ENCODE measurements at places on chromosomes 3 and 15.

DNA sequence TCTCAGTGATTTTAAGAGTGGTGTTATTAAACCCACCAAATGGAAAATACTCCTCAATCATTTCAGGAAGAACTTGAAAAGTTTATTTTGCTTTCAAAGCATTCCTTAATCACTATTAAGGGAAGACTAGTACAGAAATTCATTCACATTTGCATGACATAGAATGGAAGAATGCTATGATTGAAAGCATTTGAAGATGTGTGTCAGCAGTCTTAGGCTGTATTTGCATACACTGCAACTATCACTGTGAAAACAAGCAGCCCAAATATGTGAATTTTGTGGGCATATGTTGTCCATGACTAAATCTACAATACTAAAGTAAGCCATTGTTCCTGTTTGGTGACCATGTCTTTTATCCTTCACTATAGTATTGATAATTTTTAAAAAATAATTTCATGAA lies 95.8 kb downstream of the CNTN3 start:
- no peak for DNase-seq

- DNase-seq: no peak
Observed at GRCh38 chr3:126474498-126475412, 936 bp downstream of the ZXDC start.

DNA sequence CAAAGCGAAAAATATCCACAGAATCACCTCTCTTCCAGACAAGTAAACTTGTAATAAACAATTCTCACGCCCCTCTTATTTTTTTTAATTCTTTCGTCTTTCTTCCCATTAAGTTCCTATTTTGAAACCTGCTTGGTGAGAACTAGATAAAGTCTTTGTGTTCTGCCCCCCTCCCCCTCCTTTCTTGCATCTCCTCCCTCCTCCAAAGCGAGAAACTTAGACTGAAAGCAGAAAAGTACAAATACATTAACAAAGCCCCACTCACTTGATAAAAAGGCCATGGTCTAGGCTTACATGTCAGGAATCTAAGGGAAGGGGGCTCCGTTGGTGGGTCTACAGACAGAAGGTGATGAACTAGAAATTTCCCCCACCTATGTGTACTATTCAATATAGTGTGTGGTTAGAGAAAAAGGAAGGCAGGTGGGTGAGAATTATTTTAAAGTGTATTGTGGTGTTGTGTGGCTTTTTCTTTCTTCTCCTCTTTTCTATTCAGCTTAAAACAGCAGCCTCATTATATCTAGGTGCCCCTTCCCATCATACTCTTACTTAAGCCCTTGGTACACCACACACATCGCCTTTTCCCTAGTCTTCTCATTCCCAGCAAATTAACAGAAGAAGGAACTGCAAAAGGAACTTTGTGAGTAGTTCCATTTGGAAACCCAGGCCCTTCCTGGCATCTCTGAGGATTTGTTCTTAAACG lies 215.3 kb downstream of the MEIS2 start:
- DNase-seq: no peak

DNA sequence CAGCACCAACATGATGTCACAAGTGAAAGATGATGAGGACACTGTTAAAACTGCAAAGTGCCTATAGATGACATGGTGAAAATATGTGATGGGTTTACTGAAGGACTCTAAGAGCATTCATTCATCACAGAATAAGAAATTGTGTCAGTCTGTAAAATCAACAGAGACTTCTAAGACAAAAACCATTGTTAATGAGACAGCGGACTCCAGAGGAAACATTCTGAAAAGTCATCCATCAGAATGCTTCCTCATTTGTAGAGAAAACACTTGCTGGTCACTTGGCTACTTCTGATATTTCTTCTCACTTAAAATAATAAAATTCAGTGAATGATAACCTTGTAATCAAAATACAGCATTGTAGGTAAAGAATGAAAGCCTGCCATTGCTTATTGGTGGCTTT lies 7.3 kb downstream of the PLSCR4 start:
- DNase-seq: no peak

DNA sequence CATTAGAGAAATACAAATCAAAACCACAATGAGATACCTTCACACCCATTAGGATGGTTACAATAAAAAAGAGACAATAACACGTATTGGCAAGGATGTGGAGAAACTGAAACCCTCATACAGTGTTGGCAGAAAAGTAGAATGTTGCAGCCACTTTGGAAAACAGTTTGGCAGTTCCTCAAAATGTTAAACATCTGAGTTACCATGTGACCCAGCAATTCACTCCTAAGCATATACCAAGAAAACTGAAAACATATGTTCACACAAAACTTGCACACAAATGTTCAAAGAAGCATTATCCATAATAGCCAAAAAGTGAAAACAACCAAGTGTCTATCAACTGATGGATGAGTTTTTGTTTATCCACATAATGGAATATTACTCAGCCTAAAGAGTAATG lies 166.9 kb upstream of the FAM3D start:
- DNase-seq: no peak

DNA sequence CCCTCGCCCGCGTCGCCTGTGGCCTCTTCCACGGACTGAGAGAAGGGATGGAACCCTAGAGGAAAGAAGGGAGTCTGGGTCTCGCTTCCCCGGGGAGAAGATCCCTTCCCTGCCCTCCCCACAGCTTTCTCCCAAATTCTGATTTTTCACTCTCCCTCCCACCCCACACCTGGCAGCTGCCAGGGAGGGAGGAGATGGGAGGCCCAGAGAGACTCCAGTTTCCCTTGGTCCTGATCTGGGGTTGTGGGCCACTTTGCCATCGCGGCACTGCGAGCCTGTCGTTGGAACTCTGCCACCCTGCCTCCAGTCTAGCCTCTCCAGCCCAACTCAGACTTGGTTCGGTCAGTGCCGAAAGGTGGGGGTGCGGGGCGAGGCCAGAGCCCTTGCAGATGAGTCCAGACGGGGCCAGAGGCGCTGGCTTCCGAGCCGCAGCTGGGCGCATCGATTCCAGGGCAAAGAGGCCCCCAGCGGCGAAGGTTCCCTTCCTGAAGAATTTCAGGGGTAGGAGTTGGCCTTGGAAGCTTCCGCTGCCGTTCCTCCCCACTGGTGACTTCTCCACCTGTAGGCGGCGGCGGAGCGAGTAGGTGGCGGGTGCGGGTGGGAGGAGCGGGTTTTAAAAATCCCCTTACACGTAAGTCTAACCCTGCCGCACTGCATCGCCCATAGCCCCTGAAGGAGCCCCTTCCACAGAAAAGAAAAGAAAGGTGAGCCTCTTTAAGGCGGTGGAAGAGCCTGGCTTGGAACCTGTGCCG lies 5.2 kb downstream of the WNT5A start:
- no peak for DNase-seq

DNA sequence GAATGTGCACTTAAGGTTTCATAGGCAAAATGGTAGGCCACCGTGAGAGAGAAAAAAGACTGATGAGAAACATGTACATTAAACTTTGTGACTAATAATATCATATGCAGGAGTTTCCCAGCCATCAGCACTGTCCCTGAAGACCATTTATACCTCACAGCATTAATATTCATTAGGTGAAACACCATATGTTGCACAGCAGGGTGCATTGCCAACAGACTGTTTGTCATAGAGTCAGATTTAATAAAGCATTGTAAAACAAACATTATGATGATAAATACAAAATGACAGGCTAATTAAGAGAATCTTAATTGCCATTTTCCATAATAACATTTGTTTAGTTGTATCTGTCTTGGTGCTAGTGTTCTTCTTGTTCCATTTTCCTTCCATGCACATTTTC lies 578.3 kb downstream of the EPHA3 start:
- no peak for DNase-seq

DNA sequence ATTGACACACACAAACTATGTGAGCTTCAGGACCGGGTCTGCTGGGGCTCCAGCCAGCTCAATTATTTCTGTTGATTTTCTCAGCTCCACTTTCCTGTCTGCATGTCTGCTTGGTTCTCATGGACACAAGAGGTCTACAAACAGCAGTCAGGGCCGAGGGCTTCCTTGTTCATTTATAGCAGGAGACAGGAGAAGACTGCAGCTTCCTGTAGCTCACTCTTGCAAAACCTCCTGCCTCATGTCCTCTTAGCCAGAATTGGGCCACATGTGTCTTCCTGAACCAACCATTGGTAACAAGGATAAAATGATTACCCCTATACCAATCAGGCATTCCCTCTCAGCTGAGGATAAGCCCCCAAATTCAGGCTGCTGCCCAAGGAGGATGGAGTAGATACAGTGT lies 182.8 kb downstream of the TLE3 start:
- no peak for DNase-seq

- DNase-seq: no peak
Observed at GRCh38 chr15:101108461-101108775, 143.4 kb downstream of the CHSY1 start.

- DNase-seq: no peak
Observed at GRCh38 chr15:62895139-62895866, 147.2 kb upstream of the TPM1 start.

DNA sequence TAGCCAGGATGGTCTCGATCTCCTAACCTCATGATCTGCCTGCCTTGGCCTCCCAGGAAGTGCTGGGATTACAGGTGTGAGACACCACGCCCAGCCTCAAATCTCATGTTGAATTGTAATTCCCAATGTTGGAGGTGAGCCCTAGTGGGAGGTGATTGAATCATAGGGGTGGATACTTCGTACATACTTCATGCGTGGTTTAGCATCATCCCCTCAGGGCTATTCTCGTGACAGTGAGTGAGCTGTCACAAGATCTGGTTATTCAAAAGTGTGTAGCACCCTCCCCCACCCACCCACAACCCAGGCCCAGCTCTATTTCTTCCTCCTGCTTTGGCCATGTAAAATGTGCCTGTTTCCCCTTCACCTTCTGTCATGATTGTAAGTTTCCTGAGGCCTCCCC lies 236.9 kb upstream of the IL12A start:
- no peak for DNase-seq

- DNase-seq: no peak
Observed at GRCh38 chr15:70053716-70054229, 43.9 kb downstream of the TLE3 start.

- no peak for DNase-seq
Observed at GRCh38 chr15:28117432-28117990, 18.4 kb upstream of the OCA2 start.

GRCh38 chr15:46997501-46997900 lies 719.8 kb upstream of the SEMA6D start:
- DNase-seq: no peak

GRCh38 chr3:170323331-170323730 lies 34.2 kb upstream of the SKIL start:
- DNase-seq: no peak

DNA sequence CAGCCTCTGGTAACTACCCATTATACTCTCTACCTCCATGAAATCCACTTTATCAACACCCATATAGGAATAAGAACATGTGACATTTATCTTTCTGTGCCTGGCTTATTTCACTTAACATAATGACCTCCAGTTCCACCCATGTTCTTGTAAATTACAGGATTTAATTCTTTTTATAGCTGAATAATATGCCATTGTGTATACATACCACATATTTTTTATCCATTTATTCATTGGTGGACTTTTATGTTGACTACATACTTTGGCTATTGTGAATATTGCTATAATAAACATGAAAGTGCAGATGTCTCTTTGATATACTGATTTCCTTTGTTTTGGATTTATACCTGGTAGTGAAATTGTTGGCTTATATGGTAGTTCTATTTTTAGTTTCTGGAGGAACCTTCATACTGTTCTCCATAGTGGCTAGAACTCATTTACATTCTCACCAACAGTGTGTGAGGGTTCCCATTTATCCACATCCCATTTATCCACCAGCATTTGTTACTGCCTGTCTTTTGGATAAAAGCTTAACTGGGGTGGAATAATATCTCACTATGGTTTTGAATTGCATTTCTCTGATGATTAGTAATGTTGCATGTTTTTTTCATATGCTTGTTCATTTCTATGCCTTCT lies 473.4 kb downstream of the TBL1XR1 start:
- no peak for DNase-seq

- no peak for DNase-seq
Observed at GRCh38 chr3:3101660-3102458, 8.3 kb downstream of the IL5RA start.

DNA sequence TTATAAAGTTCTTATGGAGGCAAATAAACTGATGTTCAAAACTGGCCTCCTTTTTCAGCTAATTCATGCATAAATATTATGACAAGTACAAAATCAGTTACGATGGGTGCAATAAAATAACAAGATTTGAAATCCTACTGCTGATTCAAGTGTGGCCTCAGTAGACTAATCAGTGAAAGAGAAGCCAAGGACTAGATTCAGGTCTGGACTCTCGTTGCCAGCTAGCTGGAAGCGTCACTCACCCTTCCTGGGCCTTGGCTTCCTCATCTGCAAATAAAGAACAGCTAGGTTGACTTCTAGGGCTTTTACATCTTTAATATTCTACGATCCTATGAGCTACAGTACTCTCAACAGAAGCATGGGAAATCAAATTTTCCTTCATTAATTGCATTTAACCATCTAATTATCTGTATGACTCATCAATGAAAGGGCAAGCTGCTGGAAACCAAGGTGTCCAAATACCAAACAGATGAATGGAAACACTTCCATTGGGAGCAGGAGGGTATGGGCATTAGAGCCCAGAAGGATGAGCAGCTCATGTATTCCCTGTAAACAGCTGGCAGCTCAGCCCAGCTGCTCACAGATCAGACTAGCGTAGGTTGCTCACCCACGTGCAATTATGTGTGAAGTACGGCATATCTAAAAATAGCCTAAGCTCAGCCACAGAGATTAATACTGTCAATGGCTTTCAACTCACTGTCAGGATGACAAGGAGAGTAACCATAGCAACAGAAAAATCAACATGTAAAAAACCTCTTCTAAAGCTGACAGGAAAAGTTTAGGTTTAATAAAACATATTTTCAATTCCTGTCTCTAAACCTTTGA lies 294.8 kb downstream of the PLCL2 start:
- no peak for DNase-seq

DNA sequence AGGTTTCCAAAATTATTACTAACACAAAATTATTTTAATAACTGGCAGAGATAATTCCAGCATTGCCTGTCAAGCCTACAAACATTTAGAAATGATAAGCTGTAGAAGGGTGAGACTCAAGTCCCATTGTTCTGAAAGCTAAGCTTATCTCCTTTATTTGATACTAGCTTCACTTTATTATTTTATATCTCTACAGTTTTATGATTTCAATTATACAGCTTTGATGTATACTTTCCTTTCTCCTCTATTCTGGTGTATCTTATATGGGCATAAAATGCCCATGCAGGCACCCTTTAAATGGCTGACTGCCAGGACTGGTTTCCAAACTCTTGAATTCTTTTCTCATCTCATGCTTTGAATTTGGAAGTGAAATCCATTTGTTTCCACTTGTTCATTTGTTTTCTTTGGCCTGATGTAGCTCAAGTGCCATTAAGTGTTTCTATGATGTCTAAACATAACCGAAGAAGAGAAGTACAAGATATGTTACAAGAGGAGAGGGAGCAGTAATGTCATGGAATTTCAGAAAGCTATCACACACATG lies 372.1 kb upstream of the ARHGEF26 start:
- no peak for DNase-seq

DNA sequence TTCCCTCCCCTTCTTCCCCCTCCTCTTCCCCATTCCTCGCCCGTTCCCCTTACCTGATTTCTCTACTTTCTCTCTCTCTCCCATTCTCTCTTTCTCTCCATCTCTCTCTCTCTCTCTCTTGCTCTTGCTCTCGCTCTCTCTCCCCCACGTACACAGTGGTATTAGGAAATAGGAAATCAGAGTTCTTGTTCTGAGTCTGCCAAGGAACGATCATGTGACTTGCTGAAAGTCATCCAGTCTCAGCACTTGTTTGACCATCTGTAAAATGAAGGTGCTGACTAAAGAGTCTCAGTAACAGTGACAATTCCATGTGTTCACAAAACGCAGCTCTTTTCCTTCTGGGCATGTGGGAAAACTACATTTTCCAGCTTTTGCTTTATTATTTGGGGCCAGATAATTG lies 445.0 kb upstream of the TGFBR2 start:
- DNase-seq: no peak

Measured in CD4-positive, alpha-beta T cell (primary cell).